ENCODE measurements at places on chromosomes 7 and 10. TPM values are rescaled to one million over a fixed set of nuclear protein-coding genes. Genes with fewer than 3 reads are reported as not detected.

The OR2A12 gene
- 0.04 TPM for polyA plus RNA-seq

DNA sequence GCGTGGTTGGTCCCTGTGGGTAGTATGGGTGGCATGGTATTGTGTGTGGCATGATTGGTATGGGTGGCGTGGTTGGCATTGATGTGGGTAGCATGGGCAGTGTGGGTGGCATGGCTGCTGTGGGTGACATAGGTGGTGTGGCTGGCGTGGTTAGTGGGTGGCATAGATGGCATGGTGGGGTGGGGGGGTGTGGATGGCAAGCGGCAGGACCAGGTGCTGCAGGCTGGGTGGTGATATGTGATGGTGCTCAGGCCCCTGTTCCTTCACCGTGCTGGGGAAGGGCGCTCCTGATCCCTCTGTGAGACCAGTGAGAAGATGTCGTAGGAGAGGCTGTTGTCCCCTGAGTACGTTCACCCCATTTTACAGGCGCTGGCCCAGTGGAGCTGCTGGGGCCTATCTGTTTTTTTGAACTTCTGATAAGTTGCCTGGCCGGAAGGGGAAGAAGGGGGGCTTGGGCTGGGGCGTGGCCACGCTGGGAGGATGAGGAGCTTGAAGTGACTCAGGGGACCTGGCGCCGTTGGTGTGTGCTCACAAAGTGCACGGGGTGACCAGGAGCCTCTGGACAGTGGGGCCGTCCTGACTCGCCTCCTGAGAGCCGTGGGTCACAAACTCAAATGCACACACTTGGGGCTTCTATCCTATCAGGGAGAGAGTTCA lies 17.5 kb downstream of the INPP5A start:
- no peak for DNase-seq

DNA sequence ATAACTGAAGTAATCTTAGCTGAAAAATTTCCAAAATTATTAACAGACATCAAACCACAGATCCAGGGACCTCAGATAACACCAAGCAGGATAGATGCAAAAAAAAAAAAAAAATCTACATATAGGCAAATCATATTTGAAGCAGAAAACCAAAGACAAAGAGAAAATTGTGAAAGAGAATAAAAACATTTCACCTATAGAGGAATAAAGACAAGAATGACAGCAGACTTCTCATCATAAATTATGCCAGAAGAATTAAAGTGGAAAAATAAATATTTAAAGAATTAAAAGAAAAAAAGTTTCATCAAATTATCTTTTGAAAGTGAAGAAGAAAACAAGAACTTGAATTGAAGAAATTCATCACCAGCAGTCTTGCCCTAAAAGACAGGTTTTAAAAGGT lies 467.5 kb downstream of the GPAM start:
- DNase-seq, result no peak

The TRPV5 gene
- 0.73 TPM for polyA plus RNA-seq

- DNase-seq, result no peak
These were observed 17.2 kb upstream of the UBE2H start for GRCh38 chr7:129969881-129970446.

GRCh38 chr7:139111811-139112301 lies 2.3 kb upstream of the ZC3HAV1 start:
- no peak for DNase-seq

DNA sequence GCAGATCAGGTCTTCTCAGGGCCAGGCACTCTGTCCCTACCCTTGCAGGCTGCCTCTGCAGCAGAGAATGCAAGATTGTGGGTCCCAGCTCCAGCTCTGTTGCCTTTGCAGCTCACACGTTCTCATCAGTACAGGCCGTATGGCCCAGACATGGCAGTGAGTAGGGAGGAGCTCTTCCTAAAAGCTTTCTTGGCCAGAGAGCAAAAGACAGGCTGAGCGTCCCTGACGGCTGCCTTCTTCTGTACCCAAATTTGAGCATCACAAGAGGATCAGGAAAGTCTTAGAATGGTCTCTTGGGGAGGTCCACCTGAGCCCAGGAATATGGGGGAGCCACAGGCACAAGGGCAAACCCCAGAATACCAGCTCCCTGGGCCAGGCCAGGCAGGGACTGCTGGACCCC lies 266.3 kb upstream of the ZMIZ1 start:
- no peak for DNase-seq

The SRRM3 gene
- 5.8 TPM for polyA plus RNA-seq

The TTYH3 gene
- 152 TPM for polyA plus RNA-seq
